Kidney (tissue), 22 donors: ENCODE measurements at places on chromosomes 6 and 20.

GRCh38 chr6:113445201-113445600, 411.9 kb upstream of the MARCKS start:
- no peak for DNase-seq

- no peak for DNase-seq
Measured at GRCh38 chr6:135030532-135031178, 24.0 kb downstream of the HBS1L start.

GRCh38 chr6:111113336-111114086, 26.2 kb downstream of the SLC16A10 start:
- peak; percentile 24 for DNase-seq

DNA sequence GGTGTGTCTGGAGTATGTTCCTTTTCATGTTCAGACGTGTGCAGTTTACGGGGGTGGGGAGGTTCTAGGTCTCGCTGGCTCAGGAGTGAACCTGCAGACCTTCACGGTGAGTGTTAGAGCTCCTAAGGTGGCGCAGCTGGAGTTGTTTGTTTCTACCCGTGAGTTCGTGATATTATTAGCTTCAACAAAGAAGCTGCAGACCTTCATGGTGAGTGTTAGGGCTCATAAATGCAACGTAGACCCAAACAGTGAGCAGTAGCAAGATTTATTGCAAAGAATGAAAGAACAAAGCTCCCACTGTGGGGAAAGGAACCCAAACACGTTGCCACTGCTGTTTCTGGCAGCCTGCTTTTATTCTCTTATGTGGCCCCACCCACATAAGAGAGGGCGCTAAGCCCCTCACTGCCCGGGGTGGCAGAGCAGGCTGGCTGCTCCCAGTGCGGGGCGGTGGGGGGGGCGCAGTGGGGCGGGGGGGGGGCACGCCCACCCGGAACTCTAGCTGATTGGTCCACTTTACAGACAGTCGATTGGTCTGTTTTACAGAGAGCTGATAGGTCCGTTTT, 41.3 kb upstream of the GMPR start:
- DNase-seq, result no peak

DNA sequence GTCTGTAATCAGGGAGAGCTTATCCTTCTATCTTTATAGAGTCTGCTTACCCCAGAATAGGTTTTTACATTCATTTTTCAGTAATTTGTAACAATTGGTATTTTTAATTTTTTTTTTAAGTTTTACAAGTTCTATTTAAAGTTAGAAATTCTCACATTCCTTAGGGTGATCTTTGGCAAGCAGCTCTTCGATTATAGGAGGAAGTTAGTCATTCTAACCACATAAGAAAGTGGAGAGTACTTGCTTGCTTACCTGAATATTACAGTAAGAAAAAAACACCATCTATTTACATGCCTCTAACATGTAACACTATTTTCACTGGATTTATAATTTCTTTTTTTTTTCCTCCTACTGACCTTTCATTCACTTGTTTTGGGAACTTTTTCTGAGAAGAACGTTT, 6.7 kb downstream of the TSHZ2 start:
- DNase-seq, result no peak

DNA sequence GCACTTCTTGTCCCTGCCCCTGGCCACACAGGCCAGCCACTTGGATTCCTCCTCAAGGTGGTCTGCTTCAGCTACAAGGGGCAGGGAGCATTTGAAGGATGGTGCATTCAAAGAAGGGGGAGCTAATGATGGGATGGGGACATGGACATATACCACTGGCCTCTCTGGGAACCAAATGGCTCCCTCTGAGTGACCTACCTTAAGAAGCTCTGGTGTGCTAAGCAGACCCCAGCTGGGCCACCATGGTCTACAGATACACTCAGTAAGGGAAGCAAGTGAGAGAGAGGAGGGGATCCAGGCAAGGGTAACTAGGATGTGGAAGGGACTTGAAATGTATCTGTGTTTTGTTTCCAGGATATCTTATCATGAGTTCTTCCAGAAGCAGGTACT, 62.4 kb downstream of the TTI1 start:
- DNase-seq, result no peak

GRCh38 chr6:159985296-159985945, 16.5 kb downstream of the IGF2R start:
- no peak for DNase-seq

DNA sequence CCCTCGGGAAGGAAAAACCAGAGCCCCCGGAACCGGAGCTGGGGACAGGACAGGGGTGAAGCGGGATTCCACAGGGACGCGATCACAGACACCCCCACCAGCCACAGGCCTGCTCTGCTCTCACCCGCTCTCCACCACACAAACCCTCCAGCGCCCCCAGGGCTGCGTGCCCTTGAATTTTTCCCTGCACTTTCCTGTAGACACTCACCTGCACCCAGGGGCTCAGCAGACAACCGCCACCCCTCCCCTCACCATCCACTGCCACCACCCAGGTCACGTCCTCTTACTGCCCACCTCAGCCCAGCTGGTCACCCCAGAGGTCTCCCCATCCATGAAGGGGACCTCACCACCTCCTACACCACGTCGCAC, 631 bp downstream of the ULBP2 start:
- DNase-seq, result no peak

GRCh38 chr6:46605091-46605797, 47.4 kb downstream of the CYP39A1 start:
- DNase-seq, result no peak

GRCh38 chr6:14270925-14271788, 153.6 kb downstream of the CD83 start:
- no peak for DNase-seq

DNA sequence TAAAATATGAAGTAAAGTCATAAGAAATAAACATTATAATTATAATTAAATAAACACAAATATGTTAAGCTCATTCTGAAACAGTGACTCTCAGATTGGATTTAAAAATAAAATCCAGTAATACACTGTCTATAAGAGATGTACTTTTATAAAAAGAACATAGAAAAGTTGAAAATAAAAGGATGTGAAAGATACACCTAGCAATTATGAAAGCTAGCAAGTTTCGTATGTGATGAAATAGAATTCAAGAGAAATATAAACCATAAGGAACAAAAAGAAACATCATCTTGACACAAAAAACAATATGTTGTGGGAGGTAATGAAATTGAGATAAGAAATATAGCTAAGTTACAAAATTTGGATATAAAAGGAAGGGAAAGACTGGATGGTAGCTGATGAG, 128.6 kb upstream of the CNR1 start:
- no peak for DNase-seq

- DNase-seq, result no peak
Measured at GRCh38 chr20:24388828-24389380, 80.5 kb upstream of the SYNDIG1 start.

GRCh38 chr6:63295553-63296194, 24.1 kb downstream of the LGSN start:
- DNase-seq, result peak; percentile 12

DNA sequence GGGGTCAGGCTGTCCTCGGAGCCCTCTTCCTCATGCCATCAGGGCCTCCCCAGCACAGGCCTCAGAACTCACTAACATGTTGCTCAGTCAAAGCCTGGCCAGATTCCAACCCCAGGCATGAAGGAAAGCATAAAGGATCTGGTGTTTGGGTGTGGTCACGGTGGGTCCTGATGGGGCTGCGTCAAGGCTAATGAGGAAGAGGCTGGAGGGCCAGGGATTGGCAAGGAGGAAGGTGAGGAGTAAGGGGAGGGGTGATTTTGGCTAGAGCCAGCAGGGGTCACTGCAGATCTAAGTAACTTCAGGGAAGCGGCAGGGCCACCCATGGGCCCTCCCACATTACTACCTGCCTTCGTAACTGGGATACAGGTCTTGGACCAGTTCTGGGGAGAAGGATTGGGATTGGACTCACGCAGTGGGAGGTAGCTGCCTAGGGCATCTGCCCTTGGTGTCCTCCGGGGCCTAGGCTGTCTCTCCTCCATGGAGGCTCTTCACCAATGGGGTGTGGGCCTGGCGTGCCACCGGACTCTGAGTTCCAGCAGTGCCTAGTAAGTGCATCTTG, 36.2 kb upstream of the MRPS18A start:
- peak; percentile 82 for DNase-seq

- no peak for DNase-seq
Measured at GRCh38 chr20:44765701-44766347, 20.2 kb downstream of the KCNK15 start.

GRCh38 chr6:95545686-95546085, 31.6 kb upstream of the MANEA start:
- no peak for DNase-seq

DNA sequence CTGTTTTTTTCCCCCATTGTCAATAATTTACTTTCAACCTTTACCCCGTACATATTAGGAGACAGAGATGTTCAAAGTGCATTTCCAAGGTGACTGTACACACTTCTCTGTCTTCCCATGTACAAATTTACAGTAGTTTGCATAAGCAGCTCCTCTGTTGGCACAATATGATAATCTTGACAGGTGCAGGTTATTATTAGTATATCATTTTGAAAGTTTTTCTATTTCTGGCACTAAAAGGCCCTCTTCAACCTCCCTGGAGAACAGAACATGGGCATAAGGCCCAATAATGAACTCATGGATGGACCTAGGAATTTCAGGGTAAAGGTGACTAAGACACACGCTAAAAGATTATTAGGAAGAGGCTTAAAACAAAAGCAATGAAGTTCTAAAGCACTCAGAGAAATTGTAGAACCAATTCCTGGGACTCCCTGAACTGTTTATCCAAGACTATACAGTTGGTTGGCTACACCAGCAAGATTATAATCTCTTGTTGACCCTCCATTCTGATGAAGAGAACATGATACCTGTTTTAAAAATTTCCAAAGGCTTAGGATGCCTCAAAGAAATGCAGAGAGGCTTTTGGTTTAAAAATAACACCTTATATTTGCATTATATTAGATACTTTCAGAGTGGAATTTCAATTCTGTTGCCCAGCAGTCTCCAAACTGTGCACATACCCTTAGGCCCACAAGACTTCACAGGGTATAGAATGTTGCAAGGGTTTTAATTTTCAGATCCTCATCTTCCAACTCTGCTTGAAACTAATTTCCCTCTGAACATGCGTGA, 1.1 kb downstream of the AIG1 start:
- DNase-seq, result no peak

DNA sequence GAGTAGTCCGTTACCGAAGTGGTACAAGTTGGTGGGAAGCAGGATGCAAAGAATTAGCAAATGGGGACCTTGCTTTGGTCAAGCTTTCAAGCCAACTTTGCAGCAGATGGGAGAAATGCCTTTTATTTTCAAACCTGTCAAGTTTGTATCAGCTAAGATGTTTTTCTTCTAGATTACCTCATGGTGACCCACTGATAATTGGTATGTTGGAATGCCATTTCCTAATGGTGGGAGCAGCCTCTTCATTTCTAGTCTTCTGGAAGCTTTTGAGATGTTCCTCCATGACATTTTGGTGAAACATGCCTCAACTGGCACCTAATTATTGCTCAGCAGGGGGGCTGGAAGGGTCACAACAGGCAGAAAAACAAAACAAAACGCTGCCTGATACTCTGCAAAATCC, 43.7 kb downstream of the ADNP start:
- no peak for DNase-seq

DNA sequence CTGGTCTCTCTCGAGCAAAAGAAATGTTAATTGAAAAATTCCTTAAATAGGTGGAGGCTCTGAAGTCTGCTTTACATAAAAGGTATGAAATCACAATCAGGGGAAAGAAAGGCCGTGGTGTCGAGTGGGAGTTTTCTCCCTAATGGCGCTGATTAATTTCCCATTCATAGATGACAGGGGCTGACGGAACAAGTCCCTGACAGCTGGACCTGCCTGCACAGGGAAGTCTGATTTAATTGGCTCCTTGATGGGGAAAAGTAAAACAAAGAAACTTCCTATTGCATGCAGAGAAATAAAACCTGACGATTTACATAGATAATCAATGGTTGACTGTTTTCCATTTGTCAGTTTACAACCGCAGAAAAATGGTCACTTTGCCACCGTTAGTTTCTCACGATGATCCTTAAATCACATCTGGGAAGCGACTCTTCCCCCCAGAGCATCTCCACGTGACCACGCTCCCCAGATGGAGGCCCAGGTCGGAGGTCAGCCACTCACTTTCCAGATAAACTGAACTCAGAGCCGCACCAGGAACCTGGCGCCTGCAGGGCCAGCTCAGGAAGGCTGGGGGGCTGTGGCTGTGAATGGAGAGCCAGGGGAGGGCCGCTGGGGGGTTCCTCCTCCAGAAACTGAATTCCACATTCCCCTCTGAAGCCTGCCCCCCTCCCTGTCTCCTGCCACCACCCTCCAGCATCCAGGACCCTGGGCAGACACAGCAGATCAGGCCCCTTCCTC, 55.3 kb downstream of the DLL1 start:
- DNase-seq, result no peak

DNA sequence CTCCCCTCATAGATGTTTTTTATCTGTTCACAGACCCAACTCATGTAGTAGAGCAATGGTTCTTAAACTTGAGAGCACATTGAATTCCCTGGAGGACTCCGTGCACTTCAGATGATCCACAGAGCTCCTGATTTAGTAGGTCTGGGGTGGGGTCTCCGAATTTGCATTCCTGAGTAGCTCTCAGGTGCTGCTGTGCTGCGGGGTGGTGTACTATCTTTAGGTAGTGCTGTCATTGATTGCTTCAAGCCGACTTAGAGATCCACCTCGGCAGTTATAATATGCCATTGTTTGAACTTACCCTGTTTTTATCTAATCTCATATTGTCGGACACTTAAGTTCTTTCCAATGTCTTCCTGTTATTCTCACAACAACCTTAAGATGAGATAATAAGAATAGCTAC, 45.0 kb downstream of the BMP2 start:
- no peak for DNase-seq

DNA sequence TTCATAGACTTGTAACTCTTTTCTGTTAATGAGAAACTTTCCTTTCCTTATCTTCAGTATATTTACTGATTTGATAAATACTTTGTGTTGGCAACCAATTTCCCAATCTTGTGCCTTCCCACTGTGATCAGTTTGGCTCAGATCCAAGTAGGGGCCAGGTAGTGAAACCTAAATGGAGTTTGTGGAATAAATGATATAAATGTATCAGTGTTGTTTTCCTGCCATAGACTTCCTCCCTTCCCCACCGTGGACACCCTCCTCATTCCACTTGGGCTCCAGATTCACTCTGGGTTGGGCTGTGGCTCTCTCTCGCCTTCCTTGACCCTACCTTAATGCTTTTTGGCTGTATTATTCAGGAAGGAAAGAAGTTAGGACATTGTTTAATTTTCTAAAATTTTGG, 1.3 kb downstream of the ZKSCAN3 start:
- no peak for DNase-seq

DNA sequence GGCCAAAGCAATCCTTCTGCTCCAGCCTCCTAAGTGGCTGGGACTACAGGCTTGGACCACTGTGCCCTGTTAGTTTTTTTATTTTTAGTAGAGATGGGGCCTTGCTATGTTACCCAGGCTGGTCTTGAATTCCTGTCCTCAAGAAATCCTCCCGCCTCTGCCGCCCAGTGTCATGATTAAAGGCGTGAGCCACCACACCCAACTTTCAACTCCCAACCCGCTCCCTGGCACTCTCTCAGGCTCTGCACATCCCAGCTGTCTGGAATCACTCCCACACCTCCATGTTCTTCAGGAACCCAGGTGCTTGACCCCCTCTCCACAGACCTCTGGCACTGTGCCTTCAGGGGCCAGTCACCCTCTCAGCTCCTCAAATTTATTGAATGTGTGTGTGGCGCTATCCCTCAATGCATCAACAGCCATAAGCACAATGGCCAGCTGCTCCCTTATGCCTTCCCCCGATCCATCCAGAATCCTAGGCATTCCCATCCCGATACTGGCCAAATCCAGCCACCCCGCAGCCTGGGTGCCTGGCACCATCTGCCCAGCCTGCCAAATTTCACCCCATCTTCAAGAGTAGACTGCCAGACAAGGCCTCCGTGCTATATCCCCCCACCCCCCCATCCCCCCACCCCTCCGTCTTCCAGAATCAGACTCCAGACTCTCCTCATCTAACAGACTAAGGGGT, 647 bp upstream of the POU5F1 start:
- no peak for DNase-seq
